ENCODE measurements at places on chromosomes 2 and 18. TPM values are rescaled to one million over a fixed set of nuclear protein-coding genes. Genes with fewer than 3 reads are reported as not detected.

Gene TANC1
- polyA plus RNA-seq, result 61.5 TPM

Gene ZNF385B
- 12.6 TPM for polyA plus RNA-seq

Gene TGFA
- polyA plus RNA-seq, result 14.9 TPM

Gene MC2R
- not detected for polyA plus RNA-seq

Gene CKAP2L
- polyA plus RNA-seq, result 13.4 TPM

Gene SLC4A5
- 3.3 TPM for polyA plus RNA-seq

Gene RGPD3
- 0.27 TPM for polyA plus RNA-seq

Gene HOXD13
- polyA plus RNA-seq, result not detected

Gene FOXI3
- 0.17 TPM for polyA plus RNA-seq

Gene SPC25
- polyA plus RNA-seq, result 17.5 TPM

Gene SH2D6
- polyA plus RNA-seq, result 0.82 TPM

Gene RAPGEF4
- 11.4 TPM for polyA plus RNA-seq

Gene GAD1
- 2.8 TPM for polyA plus RNA-seq

Gene GKN2
- not detected for polyA plus RNA-seq

Gene ZNF532
- 106 TPM for polyA plus RNA-seq

DNA sequence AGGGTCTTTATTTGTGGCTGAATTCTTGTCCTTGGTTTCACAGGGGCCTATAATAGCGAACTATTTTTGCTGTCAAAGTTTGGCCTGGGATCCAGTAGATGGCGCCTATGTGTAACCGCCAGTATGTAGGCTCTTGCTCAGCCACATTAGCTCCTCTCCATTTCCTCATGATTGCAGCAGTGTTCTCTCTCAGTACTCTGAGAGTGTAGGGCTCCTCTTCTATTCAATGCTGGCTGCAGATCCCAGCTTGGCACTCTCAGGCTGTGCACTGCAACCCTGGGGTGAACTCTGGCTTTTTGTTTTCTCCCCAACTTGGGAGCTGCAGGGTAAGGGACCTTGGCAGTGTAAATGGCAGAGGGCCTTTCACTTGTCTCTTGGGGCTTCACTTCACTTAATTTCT, 344.6 kb upstream of the CHAC2 start:
- no peak for DNase-seq

GRCh38 chr2:174662459-174662858, 64.9 kb upstream of the WIPF1 start:
- no peak for DNase-seq

DNA sequence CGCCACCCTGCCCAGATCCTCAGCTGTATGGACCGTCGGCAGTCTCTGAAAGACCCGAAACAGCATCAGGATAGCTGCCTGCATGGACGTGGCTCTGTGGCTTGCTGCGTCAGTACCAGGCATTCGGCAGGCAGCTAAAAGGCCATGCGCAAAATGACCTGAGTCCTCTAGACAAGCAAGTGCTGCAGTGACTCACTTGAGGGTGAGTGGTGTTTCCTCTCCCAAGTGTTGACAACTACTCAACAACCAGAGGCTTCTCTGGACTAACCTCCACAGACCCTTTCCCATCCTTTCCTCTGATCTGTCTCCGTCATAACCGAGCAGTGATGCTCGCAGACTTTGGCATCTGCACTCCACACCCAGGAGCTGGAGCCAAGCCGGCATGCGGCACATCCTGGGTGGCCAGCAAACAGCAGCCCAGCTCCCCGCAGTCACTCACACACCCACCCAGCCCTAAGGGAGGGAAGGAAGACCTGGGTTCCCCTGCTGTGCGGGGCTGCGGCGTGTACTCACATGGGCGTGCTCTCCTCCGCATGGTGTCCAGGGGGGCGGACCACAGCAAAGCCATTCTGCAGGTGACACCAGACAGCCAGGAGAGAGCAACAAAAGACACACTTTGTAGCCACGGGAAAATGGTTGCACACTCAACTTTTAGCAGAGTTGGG, 239.3 kb downstream of the TWIST2 start:
- no peak for DNase-seq

DNA sequence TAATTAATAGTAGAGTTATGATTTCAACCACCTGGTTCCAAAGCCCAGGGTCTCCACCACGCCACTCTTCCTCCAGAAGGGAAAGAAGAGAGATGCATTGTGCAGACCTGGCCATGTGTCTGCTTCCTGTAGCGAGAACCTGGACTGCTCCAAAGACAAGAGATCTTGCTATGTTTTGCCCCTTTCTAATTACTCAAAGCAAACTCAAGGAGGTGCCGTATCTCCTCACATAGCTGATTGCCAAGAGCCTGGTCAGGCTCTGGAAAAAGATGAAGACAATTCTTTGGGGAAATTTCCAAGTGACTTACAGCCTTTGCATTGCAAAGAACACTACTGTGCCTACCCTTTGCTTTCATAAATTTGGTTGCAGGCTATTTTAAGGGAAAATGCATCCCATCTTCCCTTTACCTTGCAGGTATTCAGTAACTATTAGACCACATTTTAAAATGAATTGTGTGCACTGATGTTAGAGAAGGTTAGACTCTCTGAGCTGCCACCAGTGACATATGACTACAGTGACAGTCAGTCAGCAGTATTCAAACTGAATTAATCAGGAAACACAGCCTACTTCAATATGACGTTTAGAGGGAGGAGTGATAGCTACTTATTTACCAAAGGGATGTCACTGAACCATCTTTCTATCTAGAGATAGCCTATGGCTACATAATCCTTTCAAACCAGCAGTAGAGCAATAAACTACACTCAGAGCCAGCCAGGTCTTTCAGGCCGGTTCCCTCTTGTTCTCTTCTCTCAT, 842.1 kb upstream of the FANCL start:
- no peak for DNase-seq

DNA sequence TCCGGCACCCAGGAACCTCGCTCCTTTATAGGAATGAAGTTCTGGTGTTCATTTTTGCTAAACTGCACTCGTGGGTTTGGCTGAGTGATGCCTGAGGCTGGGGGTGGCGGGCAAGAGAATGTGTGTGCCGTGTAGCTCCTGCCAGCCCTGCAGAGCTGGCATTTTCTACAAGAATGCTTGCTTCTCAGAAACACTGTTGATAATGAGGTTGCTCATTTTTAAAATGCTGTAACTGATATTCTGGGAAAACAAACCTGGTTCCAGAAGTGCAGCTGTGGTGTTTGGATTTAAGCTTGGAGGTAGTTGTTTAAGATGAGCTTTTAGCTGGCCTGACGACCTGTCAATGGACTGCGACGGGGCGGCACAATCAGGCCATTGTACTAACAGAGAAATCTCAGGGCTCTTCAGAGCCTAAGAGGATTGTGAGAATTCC, 511.9 kb upstream of the TNP1 start:
- no peak for DNase-seq

DNA sequence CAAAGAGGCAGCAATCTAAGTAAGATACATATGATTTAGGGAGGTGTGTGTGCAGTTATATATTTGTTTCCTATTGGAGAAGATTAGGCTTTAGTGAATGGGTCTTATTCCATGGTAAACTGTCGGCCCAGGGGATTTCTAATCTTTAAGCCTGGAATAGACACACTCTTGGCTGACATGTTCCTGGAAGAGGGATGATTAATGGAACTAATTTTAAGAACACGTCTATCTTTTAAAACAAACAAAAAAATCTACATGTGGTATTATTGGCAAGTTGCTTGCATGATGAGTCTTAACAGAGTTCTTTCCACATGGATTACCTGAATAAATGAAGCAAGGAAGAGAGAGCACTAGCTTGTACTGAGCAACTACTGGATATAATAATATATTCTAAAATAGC, 114.2 kb upstream of the NT5C1B start:
- DNase-seq, result no peak

- no peak for DNase-seq
Measured at GRCh38 chr18:48754993-48755473, 195.7 kb downstream of the SMAD7 start.

GRCh38 chr2:193885419-193885818, 1690.7 kb upstream of the TMEFF2 start:
- DNase-seq, result no peak

DNA sequence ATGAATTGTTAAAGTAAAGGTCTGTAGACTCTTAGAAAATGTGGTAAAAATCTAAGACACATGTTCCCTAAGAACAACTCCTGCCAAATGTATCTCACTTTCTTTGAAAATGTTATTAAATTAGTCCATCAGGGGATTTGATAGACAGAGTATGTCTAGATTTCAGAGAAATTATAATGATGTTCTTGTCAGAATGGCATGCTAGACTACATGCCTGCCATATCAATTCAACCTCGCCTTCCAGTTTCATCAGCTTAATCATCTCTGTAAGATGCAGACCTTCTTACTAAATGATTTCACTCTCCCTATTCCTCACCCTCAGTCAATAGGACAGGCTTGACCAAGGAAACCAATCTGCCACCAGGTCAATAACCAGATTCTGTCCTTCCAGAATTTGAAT, 368.4 kb downstream of the TXNL1 start:
- DNase-seq, result no peak

GRCh38 chr2:24892928-24893327, 27.1 kb downstream of the ADCY3 start:
- no peak for DNase-seq

DNA sequence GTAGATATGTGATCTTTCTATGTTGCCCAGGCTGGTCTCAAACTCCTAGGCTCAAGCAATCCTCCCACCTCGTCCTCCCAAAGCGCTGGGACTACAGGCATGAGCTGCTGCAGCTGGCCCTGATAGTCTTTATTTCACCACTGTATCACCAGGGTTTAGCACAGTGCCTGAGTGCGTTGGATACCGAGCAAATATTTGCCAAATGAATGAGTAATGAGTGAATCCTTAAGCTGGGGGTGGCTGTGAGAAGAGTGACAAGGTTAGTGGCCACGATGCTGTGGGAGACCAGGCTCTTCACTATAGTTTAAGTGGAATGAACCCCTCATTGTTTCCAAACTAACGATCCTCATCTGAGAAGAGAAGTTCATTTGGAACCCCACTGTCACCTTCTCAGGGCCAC, 60.8 kb upstream of the FAM136A start:
- DNase-seq, result no peak

- no peak for DNase-seq
Measured at GRCh38 chr2:229230911-229231310, 40.2 kb downstream of the PID1 start.

- no peak for DNase-seq
Measured at GRCh38 chr2:182050333-182051135, 64.9 kb downstream of the PPP1R1C start.

GRCh38 chr2:181114021-181114420, 133.6 kb downstream of the UBE2E3 start:
- no peak for DNase-seq

- no peak for DNase-seq
Measured at GRCh38 chr2:39558906-39559305, 106.8 kb upstream of the TMEM178A start.

GRCh38 chr18:76064998-76065397, 430.0 kb downstream of the ZNF516 start:
- DNase-seq, result no peak

All from left renal cortex interstitium (tissue), 4 donors.